Activated CD8-positive, alpha-beta T cell treated with anti-CD3 and anti-CD28 coated beads for 36 hours (primary cell): ENCODE measurements at places on chromosomes 11 and 22.

DNA sequence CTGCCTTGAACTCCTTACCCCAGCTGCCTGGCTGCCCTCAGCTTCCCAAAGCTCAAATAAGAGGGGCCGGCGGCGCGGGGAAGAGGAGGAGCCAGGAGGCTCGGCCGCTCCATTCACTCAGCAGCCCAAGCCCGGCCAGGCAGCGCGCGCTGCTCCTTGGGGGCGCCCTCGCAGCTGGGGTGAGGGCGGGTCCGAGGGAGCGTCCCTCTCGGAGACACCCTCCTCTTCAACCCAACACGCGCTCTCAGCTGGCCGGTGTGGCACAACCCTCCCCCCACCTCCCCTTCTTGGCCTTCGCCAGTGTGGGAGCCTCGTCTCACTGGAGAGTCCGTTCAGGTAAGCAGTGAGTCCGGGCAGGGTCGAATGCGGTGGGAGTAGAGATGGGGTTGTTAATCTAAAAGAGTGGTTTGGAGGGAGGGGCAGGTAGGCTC, at the start of gene WT1:
Gene WT1 (minus strand): TSS at position 29 of the 431 bp plus-strand sequence.
- DNase-seq, result no peak

DNA sequence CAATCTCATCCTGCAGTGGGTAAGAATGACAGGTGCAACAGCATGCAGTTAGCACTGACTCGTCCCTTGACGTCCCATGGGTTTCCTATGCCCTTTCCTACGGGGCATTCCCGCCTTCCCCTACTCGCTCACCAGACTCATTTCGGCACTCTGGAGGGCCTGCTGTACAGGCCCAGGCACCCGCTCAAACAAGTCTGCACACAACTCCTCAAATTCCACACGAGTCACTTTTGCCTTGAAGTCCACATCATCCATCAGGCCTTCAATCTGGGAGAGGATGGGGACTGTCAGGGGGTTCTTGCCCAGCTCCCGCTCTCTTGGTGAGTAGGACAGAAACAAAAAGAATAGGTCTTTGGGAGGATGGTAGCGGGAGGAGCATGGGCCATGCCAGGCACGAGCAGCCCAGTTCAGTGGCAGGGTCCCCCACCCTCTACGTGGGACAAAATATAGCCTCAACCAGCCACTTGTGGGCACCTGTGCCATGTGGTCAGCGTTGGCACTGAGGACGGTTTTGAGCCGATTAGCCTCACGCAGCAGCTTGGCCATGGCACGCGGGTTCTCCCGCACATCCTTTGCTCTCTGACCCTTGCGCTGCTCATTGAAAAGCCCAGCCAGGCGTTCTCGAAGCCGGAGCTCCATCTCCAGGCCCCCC, 4.7 kb downstream of the HYOU1 start:
- DNase-seq, result no peak

DNA sequence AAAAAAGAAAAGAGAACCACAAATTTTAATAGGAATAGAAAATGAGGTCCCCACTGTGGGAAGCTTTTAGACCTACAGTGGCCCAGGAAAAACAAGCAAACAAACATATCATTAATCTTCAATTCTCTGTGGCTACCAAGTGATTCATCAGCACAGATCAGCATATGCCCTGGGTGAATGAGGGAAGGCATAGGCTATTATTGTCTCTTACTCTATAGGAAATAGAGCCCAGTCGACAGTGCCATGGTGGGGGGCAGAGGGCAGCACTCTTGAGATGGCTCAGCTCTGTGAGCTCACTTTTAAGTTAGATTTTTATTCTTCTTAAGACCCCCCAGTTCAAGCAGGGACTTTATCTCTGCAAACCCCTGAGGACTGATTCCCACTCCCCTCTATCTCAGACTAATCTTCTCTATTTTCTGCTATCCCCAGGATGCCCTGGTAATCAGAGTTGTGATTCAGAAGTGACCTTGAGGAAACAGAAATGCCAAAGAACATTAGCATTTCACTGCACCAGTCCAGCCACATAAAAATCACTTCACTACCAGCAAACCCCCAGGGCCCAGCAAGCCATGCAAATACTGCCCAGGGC, 9.5 kb upstream of the FEZ1 start:
- DNase-seq, result no peak

GRCh38 chr11:131924001-131924400, 553.6 kb downstream of the NTM start:
- DNase-seq, result no peak

GRCh38 chr22:45425531-45426265, 12.2 kb downstream of the RIBC2 start:
- DNase-seq, result no peak

DNA sequence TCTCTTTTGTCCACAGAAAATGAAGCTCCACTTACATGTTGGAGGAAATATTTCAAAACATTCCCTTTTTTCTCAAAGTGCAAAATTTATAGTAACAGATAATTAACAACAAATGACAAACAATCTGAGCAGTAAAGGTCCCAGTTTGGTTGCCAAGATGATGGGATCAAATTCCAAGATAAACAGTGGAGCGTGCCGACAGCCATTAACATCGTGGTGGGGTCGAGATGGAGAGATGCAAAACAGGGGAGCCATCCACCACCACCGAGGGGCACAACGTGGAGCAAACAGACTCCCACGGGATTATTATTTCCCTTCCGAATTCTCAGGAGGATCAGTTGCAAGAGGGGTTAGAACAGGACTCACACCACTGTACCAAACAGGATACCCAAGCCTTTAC, 17.2 kb downstream of the MPPED2 start:
- no peak for DNase-seq

GRCh38 chr11:23586173-23586572, 725.9 kb upstream of the CCDC179 start:
- no peak for DNase-seq

DNA sequence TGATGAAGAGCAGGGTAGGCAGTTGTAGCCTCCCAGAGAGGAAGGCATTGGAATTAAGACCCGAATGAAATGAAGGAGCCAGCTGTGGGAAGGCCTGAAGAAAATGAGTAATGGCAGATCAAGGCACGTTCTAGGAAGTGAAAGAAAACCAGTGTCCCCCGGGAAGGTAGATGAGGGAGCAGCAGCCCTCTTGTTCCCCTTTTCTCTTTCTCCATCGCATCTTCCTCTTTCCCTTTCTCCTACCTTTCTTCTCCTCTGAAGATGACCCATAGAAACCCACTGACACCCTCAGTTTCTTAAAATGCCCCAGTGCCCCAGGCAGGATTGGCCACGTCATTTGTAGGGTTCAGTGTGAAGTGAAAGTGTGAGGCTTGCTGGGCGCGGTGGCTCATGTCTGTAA, 172.6 kb upstream of the SEZ6L start:
- no peak for DNase-seq

- DNase-seq, result no peak
These were observed 30.1 kb downstream of the SWAP70 start for GRCh38 chr11:9693801-9694553.

- no peak for DNase-seq
These were observed 104.2 kb upstream of the HSD17B12 start for GRCh38 chr11:43576320-43576802.

DNA sequence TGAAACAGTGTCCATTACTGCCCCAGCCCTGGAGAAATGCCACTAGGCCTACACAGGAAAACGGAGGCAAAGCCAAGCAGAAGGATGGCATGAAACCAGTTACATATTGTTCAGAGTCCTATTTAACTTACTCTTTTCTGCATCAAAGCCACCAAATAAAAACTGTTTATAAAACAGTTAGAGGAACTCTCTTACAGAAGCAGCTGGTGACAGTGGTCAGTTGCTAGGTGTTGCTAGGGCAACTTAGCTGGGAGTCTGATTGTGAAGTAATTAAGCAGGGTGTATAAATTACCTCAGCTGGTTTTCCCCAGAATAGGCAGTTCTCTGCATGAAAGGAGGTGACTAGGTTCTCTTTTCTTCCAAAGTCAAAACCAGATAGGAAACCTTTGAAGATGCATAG, 115.6 kb upstream of the ZBED5 start:
- DNase-seq, result no peak

DNA sequence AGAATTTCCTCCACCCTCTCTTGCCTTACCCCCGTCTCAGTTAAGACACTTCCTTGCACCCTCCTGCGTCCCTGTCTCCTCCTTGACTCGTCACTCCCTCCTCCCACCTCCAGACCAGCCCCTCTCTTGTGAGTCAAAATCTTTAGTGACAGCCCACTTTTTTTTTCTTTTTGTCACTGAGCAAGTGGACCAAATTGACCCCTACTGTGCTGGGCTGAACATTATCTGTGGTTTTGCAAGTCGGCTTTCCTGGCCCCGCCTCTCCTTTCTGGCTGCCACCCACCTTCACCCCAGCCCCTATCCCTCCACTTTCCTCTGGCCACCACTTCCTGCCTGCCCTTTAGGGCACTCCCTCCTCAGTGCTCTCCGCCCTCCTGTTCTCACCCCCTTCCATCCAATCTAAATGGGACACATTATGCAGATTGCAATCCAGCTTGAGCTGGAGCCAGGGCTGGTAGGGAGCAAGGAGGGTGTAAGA, at the start of gene APLNR:
Gene APLNR (minus strand): TSS at position 47 of the 478 bp plus-strand sequence. CDS start 246 bp downstream, outside the sequence.
- DNase-seq, result peak; percentile 4

- DNase-seq, result no peak
These were observed 48.9 kb downstream of the APOL1 start for GRCh38 chr22:36301851-36302250.

DNA sequence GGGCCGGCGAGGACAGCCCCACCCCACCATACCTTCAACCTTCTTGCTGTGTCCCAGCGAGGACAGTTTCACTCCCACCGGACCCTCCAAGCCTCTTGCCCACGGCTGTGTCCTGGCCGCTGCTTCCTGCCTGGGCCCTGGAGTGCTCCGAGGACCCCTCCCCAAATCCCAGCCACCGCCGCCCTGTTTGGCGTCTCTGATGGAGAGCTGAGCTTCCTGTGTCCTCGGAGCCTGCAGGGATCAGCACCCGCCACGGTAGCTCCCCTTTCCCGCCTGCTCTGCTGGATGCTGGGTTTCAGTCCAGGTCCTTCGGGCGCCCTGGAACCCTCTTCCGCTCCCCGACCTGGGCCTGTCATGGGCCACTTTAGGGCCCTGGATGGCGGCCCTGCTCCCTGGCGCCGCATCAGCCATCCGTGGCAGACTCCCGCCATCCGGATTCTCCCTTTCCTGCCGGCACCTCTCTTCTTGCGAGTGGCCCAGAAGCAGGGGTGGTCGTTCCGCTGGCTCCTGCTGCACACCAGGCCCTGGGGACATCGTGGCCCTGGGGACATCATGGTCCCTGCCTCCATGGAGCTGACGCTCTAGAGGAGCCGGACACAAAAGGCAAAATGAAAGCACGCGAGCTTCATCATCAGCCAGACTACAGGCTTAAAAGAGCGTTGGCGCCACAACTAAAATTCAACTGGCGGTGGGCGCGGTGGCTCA, 34.3 kb upstream of the GAL start:
- no peak for DNase-seq

GRCh38 chr22:47034905-47035419, 272.5 kb downstream of the TBC1D22A start:
- DNase-seq, result no peak

DNA sequence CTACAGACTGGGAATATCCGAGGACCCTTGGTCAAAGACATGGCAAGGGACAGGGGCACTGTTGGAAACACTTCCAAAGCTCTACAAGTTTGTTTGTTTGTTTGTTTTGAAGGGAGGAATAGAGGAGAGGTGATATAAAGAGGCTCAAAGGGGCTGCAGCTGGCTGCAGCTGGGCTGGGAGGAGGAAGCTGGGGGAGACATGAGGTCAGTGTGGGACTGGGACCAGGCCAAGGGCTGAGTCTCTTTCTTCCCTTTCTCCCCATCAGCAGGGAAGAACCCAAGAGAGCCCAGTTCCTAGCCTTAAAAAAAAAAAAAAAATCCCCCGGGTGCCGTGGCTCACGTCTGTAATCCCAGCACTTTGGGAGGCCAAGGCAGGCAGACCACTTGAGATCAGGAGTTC, 5.0 kb downstream of the RHOG start:
- no peak for DNase-seq

DNA sequence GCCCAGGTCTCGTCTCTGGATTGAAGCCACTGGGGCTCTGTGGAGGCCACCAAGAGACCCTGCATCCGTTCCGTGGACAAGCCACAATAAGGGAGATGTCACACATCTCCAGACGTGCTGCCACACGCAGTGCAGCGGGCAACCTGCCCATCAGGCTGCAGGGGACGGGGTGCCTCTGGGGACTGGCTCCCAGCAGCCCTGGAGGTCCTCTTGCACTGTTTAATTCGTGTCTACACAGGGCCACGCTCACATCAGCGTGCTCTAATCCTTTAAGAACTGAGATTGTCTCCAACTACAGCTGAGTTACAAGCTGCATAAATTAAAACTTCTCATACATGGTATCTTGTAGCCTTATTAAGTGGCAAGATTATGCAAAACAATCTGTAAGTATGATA, 1232.2 kb downstream of the BRD1 start:
- DNase-seq, result no peak

- no peak for DNase-seq
These were observed 38.0 kb downstream of the JHY start for GRCh38 chr11:122920579-122920978.
